Upper lobe of left lung (tissue), 6 donors: ENCODE measurements at places on chromosomes 7 and 10.

GRCh38 chr10:11573497-11573896 lies 38.0 kb downstream of the USP6NL start:
- no peak for DNase-seq

DNA sequence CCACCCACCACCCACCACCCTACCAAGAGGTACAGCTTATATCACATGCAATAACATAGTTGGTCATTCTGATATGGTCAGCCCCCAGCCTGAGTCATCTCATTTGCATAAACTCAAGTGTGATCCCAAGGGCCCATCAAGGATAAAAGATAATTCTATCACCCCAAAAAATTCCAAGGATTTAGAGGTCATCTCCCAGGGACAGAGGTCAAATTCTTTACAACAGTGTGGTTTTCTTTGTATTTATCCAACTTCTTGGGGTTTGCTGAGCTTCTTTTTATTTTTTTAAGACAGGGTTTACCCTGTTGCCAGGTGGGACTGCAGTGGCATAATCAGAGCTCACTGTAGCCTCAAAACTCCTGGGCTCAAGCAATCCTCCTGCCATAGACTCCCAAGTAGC lies 9.4 kb upstream of the GTPBP10 start:
- DNase-seq = no peak

DNA sequence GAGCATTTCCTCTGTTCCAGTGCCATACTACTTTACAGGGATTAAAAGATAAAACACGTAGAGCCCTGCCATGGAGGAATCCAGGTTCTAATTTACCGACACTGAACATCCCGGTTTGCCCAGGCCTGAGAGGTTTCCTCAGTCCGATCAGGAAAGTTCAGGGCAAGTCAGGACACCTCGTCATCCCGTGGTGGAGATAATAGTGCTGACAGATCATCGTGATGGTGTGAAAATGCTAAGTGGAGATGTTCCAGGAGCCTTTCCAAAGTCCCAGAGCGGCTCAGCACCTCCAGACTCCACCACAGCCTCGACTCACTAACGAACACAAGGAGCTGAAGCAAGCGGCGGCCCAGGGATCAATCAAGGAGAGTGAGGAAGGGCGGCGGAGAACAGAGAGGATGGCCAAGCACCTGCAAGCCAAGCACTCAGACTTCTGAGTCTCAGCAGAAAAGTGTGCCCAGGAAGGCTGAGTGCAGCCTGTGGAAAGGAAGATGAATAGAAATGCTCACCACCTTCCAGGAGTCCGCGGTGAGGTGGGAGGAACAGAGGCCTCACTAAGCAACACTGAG lies 103.7 kb upstream of the VWC2 start:
- no peak for DNase-seq

DNA sequence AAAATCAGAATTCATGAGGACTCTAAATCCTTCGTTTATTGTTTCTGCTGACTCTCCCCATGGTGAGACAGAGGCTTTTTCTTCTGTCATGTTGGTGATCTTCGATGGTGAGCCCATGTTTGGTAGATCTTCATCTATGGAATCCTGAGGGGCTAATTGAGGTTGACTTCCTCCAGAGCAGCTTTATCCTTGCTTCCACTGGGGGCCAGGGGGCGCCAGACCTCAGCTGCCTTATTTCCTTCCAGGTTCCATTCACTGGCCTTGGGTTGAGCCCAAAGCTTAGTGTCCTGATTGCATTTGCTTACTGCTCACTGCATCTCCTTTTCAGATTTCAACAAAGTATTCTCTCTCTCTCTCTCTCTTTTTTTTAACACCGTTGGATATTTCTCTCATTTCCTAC lies 80.7 kb downstream of the GCC1 start:
- no peak for DNase-seq

DNA sequence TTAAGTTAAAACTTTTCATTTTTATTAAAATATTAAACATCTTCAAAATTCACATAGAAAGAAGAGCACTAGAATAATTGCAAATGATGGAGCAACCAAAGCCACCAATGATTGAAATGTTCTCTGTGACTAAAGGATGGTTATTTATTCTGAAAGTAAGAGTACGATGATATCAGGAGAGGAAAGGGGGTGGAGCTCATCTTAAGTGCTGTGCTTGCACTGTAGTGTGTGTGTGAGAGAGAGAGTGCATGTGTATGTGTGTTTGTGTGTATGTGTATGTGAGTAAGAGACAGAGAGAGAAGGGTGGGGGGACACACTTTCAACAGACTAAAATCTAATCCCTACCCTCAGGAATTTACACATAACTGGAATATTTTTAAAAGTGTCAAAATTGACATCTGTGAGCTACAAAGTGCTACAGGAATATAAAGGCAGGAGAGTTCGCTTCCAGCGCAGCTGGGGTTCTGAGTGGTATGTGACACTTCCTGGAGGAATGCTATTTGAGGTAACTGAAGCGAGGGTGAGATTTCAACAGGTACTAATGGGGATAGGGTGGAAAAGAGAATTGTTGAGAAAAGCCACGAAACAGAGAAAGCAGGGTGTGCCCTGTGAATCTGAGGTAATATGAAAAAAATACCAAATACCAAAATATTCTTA lies 57.2 kb upstream of the SMNDC1 start:
- DNase-seq = no peak

DNA sequence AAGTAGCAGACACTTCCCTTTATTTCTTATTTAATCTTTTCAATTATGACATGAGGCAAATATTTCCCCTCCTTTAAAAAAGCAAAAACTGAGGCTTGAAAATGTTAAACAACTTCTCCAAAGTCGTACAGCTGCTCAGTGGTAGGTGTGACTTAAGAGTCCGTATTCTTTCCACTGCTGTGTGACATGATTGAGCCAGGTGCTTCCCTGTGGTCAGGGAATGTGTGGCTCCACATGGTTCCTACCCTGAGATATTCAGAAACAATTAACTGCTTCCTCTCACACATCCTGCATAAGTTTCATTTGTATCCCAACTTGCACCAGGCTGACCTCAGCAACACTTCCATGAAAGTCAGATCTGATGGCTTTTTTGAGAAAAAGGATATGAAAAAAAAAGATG lies 13.6 kb downstream of the OPALIN start:
- DNase-seq = no peak

DNA sequence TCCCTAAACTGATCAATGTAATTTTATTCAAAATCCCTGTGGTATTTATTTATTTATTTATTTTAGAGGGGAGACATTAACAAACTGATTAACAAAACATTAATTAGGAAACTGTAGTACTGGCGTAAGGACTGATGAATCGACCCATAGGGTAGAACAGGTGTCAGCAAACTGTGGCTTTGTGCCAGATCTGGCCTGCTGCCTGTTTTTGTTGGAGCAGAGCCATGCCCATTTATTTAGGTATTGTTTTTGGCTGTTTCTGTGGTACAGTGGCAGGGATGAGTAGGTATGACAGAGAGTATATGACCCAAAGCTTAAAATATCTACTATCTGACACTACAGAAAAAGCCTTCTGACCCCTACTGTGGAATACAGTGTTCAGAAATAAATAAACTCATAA lies 332.5 kb upstream of the ETV1 start:
- DNase-seq = no peak

- DNase-seq = no peak
These were observed 61.3 kb downstream of the ZNF22 start for GRCh38 chr10:45061982-45062381.

- no peak for DNase-seq
These were observed 296.8 kb upstream of the CACNA2D1 start for GRCh38 chr7:82740246-82740848.

DNA sequence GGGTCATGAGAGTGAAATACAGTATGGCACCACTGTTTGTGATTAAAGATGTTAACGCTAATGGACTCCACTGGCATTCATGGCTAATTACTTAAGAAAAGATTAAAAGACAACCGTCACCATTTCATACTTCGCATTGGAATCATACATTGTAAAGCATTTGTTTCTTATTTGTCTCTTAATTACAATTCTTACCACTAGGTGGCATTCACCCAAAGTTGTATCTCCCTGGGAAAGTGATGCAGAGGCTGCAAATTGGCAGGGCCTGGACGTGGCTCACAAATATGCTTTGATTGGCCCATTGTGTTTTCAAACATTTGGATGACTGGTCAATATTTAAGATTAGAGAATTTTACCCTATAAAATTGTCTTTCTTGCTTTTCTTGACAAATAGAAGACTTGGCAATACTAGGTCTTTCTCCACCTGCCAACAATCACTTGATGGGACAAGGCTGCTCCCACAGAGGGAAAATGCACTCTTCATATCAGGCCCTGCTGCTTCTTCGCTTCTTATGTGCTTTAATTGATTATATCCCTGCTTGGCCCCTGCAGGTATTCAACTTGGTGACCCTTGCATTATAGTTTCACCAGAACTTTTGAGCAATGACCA lies 72.1 kb upstream of the STARD3NL start:
- DNase-seq = no peak

- DNase-seq = no peak
These were observed 3.2 kb downstream of the ABCC2 start for GRCh38 chr10:99785646-99786045.

GRCh38 chr10:74988832-74989561 lies 122.5 kb upstream of the SAMD8 start:
- no peak for DNase-seq

GRCh38 chr10:32955299-32955772 lies 2.7 kb downstream of the ITGB1 start:
- DNase-seq = no peak

DNA sequence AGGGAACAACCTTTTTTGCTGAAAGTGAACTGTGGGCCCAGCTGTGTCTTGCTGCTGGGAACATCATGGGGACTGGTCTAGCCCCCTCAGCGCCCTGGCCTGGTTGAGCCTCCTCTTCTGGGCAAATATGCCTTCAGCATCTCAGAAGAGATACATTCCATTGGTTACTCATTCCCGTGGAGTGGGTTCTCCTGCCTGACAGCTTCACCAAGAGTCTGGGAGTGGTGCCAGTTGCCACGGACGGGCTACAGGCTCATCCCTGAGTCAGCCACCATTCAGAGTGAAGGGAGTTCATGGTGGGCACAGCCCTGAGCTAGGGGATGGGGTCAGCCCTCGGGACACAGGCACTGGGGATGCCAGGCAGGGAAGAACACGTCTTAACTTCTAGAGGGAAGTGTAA lies 81.9 kb downstream of the RAMP3 start:
- DNase-seq = no peak

DNA sequence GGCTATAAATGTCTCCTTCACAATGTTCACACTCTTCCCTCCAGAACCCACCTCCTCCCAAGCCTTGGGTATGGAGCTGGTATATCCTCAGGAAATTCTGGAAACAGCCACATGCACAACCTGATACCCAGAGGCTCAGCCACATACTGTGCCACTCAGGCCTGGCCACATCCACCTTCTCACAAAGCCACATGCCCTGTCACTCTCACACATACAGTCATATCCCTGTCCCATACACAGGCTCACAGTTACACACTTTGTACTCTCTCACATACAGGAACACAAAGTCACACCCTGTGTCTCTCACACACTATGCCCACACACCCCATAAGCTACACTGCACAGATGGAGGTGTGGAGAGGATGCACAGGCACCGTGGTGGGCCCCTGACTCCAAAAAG lies 10.1 kb downstream of the KCNIP2 start:
- peak; percentile 11 for DNase-seq

DNA sequence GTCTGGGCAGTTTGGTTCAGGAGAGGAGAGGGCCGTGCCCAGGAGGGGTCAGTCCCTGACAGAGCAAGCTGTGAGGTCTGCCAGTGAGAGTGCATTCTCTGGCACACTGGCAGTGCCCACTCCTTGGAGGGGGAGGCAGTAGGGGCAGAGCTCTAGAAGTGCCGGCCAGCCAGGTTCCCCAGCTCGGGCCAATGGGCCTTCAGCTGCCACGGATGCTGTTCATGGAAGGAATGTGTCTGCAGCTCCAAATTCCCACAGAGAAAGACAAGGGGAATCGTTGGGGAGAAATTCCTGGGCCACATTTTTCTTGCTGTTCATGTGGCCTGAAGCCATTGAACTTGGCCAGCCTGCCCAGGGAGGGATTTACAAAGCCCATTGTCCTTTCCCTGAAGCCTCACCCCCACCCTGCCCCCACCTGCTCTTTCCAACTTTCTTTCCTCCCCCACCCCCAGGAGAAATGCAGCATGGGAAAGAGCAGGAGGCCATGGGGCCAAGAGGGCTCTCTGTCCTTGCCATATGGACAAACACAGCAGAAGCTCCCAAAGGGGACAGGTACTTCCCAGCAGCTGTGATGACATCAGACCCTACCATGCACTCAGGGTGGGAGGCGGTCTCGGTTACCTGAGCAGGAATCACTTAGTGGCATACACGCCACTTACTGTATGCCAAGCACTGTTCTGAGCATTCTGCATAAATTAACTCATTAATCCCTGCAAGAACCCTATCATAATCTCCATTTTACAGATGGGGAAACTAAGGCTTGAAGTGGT lies 70.7 kb downstream of the ARHGAP22 start:
- no peak for DNase-seq

- no peak for DNase-seq
These were observed 101.3 kb downstream of the TWIST1 start for GRCh38 chr7:19016140-19016539.

GRCh38 chr7:51261950-51262795 lies 54.4 kb downstream of the COBL start:
- DNase-seq = peak; percentile 59

- DNase-seq = no peak
These were observed 256.9 kb downstream of the ABCA13 start for GRCh38 chr7:48428091-48428684.

DNA sequence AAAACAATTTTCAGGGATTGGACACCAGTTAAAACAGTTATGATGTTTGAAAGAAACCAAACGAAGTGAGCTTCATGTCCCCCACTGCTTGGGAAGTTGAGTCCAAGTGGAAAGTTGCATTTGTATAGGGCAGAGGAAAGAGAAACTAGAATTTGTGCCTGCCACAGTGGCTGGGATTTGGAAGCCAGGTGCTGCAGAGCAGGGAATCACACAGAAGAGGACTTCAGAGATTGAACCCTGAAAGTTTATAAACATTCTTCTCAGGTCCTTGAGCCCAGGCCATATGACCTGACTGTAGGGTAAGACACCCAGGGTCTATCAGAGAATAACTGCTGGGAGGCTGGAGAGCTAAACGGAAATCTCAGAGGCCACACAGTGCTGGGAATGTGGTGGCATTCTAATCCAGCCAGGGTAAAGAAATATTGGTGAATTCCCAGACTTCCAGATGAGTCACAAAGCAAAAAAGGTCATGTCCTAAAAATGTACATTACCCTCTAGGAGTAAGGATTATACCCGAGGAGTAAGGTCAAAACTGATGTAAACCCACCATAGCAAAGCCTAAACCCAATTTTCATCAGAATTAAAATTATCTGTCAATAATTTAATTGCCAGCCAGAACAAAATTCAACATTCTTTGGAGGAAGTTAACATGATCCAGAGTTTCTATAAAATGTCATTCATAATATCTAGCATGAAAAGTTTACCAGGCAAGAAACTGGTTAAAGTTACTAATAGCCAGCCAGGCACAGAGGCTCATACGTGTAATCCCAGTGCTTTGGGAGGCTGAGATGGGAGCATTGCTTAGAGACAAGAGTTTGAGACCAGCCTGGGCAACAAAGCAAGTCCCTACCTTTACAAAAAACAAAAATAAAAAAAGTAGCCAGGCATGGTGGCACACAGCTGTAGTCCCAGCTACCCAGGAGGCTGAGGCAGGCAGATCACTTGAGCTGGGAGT lies 31.2 kb downstream of the TOMM7 start:
- DNase-seq = no peak

- no peak for DNase-seq
These were observed 769.3 kb downstream of the KCNMA1 start for GRCh38 chr10:76868098-76868977.
